ENCODE measurements at places on chromosomes 7 and 10.

DNA sequence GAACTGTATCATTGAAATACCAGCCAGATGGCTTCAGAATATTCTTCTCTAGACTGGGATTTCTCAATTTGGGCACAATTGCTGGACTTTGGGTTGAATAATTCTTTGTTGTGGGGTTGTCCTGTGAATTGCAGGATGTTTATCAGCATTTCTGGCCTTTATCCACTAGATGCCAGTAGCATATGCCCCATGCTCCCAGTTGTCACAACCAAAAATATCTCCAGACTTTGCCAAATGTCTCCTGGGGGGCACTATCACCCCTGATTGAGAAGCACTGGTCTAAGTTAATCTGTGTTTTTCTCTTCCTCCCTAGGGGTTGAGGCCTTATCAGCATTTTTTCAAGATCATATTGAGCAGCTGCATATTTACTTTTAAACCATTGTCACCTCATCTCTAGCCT lies 204.9 kb upstream of the SP8 start:
- no peak for DNase-seq

DNA sequence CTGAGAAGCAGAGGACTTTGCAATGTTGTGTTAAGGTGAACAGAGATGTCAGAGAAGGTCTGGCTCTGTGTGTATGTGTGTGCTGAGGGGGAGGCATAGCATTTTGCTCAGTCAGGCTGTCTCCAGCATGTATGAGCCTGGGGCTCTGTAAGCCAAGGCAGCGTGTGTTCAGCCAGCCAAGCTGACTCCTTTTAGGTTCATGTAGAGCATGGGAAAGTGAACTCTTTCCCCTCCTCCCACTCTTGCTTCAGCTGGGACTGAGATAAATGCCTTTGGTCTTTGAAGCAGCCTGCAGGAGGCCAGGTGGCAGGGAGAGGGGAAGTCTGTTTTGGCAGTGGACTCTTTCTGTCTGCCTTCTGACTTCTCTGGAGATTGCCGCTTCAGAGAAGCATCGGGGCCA lies 3.8 kb downstream of the SFXN2 start:
- DNase-seq, result peak; percentile 76

- DNase-seq, result no peak
Measured at GRCh38 chr7:20282959-20283358, 47.7 kb upstream of the ITGB8 start.

- DNase-seq, result no peak
Measured at GRCh38 chr7:96246919-96247318, 75.0 kb downstream of the SLC25A13 start.

All from fibroblast of pulmonary artery (primary cell).